ENCODE measurements at places on chromosomes 7 and 10.

GRCh38 chr7:157439149-157439548 lies 102.3 kb downstream of the DNAJB6 start:
- DNase-seq = no peak

GRCh38 chr10:56633876-56634452 lies 272.9 kb upstream of the ZWINT start:
- DNase-seq = no peak

- no peak for DNase-seq
Measured at GRCh38 chr7:2013381-2014311, 219.1 kb downstream of the MAD1L1 start.

DNA sequence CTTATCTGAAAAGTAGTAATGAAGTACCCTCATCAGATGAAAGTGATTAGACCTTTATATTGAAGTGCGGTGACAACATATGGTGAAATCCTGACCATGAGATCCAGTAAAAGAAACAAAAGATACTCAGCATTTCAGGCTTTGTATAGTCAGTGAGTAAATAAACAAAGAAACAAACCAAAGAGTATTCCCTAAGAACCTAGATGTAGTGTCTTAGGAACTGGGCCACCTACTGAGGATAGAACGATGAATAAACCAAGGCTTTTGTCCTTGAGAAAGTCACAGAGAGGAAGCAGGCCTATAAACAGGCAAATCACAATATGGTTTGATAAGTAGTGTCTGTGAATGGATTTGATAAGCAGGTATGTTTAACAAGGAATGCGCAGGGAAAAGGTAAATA lies 46.2 kb downstream of the ZNF277 start:
- DNase-seq = no peak

- DNase-seq = no peak
Measured at GRCh38 chr7:21707566-21707965, 164.7 kb downstream of the DNAH11 start.

- DNase-seq = no peak
Measured at GRCh38 chr7:128794020-128794419, 2.3 kb downstream of the CCDC136 start.

GRCh38 chr7:107233174-107233573 lies 64.4 kb downstream of the HBP1 start:
- DNase-seq = no peak

DNA sequence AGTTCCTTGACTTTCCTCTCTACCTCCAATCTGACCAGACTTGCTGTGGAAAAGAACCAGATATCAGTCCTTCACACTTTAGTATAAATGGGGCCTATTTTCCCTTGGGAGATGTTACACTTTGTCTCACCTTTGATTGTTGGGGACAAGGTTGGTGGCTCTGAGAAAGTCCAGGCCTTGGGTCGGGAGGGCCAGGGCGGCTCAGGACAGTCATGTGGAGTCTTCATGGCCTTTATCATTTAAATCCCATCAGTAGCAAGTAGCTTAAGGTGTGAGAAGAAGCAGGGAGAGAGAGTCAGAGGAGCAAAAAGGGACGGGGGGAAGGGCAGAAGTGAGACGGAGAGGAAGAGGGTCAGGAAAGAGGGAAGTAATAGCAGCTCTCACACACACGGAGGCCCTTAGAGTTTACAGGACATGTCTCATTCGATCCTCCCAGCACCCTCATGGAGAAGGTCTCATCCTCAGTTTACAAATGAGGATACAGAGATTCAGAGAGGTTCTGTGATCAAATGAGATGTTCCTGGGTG lies 40.5 kb downstream of the TBATA start:
- no peak for DNase-seq

GRCh38 chr10:133134411-133135115 lies 25.5 kb upstream of the KNDC1 start:
- no peak for DNase-seq

DNA sequence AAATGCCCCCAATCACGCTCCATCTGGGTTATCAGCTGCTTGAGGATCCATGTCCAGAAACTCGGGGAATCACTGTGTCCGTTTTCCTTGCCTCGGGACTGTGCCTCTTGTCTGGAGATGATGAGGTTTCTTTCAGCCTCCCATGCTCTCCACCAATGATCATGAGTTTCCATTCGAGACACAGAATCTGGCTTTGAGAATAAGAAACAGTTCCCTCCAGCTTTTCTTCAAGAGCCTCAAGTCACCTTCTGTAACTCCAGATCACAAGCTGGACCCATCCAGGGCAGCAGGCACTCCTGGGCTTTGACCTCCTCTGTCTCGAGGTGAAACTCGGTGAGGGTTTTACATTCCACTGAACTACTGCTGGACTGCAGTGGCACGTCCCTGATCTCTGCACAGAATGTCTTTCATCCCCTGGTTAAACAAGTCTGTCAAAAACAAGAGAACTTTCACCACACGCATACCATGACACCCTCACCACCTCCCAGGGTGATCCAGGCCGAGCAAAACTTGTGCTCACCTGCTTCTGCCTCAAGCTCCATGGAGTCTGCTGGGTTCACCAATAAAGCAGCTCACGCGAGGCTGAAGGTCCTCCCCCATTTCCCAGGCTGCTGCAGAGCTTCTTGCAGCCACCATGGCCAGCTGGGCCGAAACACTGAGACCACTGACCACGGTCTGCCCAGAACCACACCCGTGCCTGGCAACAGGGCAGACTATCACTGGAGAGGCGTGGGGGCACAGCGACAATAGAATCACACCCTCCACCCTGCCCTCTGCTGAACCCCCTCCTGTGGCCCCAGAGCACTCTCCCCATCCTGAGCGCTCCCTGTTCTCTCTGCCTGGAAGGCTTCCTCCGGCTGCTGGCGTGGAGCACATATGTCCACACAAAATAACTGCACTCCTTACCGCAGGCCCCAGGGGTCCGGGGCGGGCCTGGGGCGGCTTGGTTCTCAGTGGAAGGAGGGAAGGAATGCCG lies 25.1 kb downstream of the MAT1A start:
- DNase-seq = no peak

DNA sequence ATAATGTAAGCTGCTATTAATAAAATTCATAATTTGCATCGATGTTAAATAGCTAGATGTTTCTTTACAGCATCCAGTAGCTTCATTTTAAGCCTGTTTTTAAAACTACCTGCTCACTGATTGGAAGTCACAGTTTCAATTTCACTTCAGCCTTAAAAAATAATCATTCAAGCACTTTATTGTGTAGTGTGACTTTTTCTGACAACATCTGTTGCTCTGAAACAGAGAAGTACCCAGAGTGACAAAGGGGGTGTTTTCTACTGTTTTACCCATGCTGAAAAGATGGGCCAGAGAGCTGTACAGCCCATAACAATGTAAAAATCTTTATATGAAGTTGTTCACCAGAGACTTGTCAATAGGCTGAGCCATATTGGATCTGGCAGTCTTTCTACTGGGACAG lies 437.2 kb downstream of the MDFIC start:
- no peak for DNase-seq

- DNase-seq = no peak
Measured at GRCh38 chr10:24849051-24849450, 103.4 kb downstream of the PRTFDC1 start.

DNA sequence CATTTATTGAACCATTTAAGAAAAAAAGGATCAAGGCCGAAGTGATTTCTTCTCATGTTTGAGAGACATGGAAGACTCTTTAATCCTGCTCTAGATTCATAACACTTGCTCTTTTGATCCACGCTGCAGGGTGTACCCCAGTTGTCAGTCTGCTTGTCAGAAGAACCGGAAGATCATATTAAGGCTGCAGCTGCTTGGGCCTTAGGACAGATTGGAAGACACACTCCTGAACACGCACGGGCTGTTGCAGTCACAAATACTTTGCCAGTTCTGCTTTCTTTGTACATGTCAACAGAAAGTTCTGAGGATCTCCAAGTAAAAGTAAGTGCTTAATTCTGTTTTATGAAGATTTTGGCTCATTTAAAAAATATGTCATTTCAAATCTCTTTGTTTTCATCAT lies 46.3 kb downstream of the SPAG6 start:
- no peak for DNase-seq

DNA sequence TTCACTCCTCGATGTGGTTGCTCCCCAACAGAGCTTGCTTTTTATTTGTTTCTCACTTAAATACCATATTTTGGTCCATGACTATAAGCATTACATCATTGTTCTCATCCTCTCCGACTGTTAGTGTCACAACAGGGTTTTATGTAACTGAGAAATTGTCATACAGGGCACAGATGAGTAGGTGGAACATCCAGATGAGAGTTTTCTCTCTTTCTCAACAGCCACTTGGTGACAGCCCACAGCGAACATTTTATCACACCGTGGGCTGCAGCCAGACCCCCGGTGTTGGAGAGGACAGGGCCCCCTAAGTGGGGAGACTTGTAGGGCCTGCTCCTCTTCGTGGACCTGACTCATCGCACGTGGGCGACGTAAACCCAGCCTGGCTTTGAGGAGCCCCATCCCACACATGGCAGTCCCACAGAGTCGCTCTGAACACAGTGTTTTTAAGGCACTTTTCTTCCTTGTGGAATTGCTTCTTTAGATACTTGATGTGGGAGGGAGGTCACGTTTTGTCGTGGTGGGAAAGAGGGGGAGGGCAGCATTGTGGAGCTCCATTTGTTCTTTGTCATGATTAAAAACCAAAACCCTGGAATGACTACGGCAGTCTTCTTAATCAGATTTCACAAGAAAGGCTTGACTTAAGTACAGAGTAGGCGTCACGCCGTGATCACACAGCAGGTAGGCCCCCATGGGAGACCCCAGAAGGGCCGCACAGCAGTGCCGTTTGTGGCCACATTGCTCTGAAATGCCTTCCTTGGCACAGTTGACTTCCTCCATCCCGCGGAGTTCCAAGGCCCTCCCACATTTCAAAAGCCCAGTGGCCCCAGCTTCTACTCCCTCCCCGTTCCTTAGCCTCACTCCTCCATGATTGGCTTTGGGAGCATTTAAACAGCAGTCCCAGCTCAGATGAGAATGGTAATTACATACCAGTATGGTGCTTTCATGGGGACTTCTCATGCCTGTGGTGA lies 220.6 kb downstream of the CCDC3 start:
- peak; percentile 51 for DNase-seq

DNA sequence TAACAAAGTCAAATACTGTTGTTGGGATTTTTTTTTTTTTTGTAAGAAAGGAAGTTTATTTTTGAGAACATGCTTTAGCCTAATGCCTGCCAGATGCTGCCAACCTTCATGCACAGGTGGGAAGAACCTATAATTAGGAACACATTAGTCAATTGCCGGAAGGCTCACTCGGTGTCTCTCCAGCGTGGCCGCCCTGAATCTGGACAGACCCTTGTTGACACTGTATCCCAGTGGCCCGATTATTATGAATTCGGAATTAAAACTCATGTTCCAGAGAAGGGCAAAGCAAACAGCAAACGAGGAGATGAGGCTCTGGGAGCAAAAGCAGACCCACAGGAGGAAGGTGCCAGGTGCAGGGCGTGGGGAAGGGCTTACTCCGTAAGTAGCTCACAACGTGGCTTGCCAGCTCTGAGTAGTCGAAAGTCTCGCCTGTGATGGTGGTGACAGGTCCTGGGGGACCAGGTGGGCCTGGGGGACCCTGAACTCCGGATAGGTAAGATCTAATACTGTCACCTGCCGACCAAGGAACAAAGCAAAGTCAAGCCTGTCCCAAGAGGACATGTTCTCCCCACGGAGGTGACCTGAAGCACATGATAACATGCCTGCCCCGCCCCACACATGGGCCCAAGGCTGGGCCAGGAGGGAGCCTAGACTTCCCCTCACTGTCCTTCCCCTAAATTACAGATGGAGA lies 48.3 kb downstream of the COL17A1 start:
- no peak for DNase-seq

DNA sequence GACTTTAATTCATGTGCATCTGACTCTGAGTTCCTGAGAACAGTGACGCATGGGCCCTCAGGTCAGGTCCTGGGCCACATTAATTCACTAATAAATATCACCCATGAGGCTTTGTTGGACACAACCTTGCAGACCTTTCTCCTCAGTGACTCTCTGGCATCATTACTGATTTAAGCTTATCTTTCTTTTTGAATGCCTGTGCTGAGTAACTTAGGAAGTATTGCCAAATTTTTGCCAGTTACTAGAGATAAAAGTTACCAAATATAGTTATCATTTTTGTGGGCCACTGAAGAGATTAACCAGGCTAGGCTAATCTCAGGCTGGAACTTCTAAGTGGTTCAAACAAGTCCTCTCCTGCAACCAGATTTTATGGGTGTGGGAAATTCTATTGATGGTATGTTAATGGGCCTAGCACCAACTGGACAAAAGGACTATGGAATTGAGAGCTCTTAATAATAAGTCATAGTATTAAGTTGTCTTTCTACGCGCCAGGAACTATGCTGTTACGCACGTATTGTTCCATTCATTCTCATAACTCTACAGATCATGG lies 28.8 kb upstream of the PRTFDC1 start:
- DNase-seq = no peak

- DNase-seq = no peak
Measured at GRCh38 chr10:72073708-72074573, 14.4 kb downstream of the SPOCK2 start.

GRCh38 chr7:97226541-97226940 lies 109.0 kb downstream of the SDHAF3 start:
- no peak for DNase-seq

GRCh38 chr10:84293574-84294016 lies 34.8 kb upstream of the CCSER2 start:
- DNase-seq = no peak

DNA sequence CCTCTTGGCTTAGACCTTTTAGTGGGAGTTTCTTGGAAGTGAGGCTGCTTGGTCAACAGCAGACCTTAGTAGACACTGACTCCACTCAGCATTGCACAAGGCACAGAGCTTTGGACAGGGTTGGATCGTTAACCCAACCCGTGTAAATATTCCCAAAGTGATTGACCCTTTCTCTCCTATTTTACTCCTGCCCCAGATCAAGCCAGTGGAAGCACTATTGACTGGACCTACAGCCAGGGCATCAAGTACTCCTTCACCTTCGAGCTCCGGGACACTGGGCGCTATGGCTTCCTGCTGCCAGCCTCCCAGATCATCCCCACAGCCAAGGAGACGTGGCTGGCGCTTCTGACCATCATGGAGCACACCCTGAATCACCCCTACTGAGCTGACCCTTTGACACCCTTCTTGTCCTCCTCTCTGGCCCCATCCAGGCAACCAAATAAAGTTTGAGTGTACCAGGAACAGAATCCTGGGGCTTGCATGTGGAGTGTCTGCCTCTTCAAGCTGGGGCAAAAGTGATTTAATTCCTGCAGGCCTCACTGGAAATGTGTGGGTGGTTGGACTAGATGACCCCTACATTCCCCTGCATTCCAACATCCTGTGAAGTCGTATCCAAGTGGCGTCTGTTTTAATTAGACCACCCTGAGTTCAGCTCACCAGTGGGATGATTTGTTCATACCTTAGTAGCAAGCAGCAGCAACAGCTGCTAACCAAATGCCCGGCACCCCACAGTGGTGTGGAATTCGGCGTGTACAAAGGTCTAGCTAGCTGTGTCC lies 7.5 kb downstream of the CPA1 start:
- no peak for DNase-seq

DNA sequence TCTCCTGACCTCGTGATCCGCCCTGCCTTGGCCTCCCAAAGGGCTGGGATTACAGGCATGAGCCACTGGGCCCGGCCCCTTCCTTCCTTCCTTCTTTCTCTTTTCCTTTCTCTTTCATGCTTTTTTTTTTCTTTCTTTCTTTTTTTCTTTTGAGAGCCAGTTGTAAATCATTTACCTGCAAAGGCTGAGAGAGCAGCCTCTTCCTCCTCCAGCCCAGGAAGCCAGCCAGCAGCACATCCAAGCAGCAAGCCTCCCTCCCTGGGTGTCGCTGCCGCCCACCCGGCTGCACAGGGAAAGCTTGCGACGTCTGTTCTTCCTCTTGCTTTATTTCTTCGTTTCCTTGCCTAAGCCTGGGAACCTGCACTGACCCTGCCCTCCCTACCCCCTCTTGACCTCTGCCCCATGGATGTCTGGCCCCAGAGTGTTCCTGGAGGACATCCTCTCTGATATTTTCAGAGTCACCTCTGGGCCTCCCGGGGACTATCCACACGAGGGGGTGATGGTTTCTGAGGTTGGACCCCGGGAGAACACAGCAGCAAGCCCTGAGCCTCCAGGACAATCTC lies 62.8 kb upstream of the MYL10 start:
- DNase-seq = no peak
